Activated T-helper 9 cell treated with anti-CD3 and anti-CD28 coated beads, Interleukin-2, amount 50 U/mL, for 16 hours (primary cell): ENCODE measurements at places on chromosomes 12 and 14.

DNA sequence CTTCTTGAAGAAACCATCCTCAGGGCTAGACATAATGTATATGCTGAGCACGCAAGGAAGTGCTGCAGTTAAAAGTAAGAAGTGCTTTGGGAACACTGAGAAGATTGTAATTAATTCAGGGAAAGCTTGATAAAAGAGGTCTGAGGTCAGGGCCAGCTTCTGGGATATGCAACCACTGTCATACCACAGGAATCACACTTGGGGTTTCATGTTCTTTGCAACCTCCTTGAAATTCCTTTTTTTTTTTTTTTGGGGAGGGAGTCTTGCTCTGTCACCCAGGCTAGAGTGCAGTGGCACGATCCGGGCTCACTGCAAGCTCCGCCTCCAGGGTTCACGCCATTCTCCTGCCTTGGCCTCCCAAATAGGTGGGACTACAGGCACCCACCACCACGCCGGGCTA is 6.9 kb downstream of the PAH start:
- DNase-seq: no peak

GRCh38 chr14:103935102-103935501 is 6.8 kb downstream of the TDRD9 start:
- no peak for DNase-seq

GRCh38 chr14:96011607-96012006 is 27.6 kb upstream of the C14orf132 start:
- DNase-seq: no peak

GRCh38 chr14:87667659-87668058 is 325.3 kb downstream of the GALC start:
- no peak for DNase-seq

GRCh38 chr12:130281153-130281799 is 56.4 kb upstream of the PIWIL1 start:
- no peak for DNase-seq

- no peak for DNase-seq
Observed at GRCh38 chr12:7374423-7375144, 69.4 kb downstream of the CD163L1 start.

- no peak for DNase-seq
Observed at GRCh38 chr14:85444635-85445034, 85.3 kb upstream of the FLRT2 start.

DNA sequence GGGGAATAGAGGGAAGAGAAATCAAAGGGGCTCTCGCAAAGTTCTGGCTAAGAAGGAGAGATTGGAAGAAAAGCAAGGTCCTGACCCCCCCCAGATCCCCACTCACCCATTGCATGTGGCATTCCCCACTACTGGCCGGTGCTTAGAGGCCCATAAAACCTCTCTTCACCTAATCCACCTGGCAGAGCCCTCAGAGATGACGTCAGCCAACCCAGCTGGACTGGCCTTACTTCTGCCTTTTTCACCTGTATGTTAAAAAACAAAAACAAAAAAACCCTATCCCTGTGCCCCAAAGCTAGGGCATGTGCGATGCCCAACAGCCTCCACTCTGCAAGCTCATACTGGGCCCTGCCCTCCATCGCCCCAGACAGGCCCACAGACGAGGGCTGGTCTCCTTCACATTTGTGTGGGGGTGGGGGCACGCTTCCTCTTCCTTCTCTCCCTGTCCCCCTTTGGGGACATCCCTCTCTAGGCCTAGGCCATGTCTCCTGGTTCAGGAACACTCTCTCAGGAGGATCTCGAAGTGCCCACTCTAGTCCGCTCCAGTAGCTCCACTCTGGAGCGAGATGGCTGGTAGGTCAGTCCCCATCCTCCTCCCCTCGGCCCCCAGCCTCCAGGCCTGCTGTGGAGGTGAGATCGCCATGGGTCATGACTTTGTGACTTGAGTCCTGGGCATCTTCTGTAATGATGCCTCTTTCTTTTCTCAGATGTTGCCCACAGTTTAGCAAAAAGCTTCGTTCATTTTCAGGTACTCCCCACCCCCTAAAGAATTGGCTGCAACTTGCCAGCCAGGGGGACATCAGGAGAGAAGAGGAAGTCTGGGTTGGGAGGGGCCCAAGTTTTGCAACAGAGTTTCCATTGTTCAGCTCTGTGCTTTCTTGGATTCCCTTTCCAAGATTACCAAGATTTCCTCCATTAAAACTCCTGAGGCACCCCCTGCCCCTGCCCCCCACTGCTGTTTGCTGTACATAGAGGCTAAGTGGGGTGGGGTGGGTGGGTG is 37.0 kb downstream of the FIGNL2 start:
- no peak for DNase-seq

DNA sequence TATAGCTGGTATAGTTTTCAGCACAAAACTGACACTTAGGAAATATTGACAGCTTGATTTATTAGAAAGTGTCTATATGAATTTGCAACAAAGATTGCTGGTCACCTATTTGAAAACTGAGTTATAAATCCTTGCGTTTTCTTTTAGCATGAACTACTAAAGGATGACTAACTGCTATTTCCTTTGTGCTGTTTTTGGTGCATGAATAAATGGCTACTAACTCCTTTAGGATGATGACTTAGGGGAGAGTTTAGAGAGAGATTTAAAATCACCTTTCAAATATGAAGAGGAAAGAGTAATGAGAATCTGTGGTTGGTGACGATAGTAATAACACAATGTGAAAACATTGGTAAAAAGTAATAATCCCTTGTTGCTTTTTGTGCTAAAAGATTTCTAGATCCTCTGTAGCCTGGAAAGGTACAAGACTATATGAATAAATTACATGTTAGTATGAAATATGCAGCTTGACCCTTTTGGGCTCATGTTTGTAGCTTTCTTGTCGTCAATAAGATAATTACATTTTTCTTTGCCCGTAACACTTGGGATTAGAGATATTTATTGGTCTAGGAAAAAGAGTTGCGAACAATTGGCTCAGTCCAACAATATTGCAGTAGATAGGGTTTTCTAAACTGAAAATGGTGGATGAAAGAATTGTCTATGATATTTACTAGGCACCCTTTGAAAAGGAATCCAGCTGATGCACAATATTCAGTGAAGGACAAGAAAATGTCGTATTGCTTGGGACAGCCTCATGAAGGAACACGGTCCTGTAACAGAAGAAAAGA is 453.0 kb downstream of the ADAMTS20 start:
- DNase-seq: no peak

DNA sequence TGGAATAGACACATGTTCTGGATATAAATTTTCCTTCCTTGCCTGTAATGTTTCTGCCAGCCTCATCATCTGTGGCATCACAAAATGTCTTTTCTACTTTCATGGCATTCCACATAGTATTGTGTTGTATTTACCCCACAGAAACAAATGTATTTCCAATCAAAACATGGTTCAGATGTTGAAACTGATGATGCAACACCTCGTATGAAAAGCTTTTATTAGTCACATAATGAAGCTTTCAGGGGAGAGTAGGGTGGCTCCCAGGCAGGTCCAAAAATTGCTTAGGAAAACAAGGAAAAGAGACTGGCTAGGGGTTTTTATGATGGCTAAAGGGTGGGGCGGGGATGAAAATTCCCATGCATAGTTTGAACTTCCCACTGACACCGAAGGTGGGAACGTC is 29.1 kb upstream of the ZNF641 start:
- no peak for DNase-seq

GRCh38 chr14:20789230-20789813 is 8.3 kb downstream of the RNASE6 start:
- no peak for DNase-seq

- DNase-seq: no peak
Observed at GRCh38 chr12:92272061-92272964, 126.7 kb upstream of the BTG1 start.

- no peak for DNase-seq
Observed at GRCh38 chr12:82504409-82504808, 146.1 kb downstream of the METTL25 start.
